ENCODE measurements at places on chromosomes 6 and 20. TPM values are rescaled to one million over a fixed set of nuclear protein-coding genes. Genes with fewer than 3 reads are reported as not detected.

DNA sequence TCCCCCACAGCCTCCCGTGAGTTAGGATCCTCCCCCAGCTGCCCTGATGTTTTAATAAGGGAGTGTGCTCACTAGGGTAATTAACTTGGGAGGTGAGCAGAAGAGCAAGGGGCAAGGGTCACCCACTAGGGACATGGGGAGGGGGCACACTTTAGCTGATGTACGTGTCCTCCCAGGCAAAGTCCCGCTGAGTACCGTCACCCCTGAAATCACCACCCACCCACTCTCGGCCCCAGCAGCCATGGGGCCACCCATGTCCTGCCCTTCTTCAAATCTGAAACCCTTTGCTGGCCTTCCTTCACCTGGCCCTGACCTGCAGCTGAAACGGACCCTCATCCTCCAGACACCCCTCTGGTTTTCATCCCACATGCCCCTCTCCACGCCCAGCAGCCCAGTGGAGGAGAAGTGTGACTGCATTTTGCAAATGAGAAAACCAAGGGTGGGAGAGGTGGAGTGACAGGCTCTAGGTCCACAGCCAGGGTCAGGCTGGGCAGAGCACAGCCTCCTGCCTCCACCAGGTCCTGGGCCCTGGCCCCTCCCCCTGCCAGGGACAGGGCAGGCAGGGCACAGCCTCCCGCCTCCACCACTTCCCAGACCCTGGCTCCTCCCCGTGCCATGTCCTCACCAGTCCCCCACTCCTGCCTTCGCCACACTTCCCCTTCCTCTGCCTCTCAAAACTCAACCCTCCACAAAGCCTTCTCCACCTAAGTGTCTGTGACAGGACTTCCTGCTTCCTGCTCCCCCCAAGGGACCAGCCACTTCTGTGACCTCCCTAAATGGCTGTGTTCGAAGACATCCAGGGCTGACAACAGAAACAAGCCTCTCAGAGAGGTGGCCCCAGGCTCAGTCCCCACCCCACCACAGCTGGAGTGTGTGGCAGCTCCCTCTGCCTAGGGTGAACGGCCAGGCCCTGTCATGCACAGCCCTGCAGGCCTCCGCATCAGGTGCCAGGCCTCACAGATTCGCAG lies 15.1 kb downstream of the ACSS1 start:
- DNase-seq, result no peak

- peak; percentile 27 for DNase-seq
These were observed 1028.3 kb upstream of the EYS start for GRCh38 chr6:66735106-66735890.

DNA sequence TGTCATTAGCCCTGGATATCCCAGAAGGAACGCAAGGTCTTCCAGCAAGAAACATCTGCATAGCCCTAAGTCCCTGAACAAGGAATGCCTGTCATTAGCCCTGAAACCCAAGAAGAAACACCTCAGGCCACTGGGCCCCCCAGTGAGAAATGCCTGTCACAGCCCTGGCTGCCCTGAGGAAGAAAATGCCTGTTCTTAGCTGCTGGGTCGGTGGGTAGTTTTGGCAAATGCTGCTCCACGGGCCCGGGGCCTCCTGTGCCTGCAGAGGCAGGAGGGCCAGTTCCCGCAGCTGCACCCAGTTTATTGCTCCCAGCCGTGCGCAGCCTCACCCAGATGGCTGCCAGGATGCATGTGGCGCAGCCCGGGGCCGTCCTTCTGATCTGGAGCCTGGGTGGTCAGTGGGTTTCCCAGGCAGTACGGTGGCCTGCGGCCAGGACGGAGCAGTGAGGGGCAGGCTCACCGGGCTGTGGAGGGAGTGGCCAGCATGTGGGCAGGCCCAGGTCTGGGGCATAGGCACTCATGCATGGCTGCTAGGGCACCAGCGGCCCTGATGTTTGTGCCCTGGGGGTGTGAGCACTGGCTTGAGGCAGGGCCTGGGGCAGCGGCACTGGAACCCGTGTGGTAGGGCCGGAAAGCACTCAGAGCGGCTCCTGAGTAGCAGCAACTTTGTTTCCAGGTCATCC lies 219.0 kb downstream of the ERMARD start:
- DNase-seq, result no peak

DNA sequence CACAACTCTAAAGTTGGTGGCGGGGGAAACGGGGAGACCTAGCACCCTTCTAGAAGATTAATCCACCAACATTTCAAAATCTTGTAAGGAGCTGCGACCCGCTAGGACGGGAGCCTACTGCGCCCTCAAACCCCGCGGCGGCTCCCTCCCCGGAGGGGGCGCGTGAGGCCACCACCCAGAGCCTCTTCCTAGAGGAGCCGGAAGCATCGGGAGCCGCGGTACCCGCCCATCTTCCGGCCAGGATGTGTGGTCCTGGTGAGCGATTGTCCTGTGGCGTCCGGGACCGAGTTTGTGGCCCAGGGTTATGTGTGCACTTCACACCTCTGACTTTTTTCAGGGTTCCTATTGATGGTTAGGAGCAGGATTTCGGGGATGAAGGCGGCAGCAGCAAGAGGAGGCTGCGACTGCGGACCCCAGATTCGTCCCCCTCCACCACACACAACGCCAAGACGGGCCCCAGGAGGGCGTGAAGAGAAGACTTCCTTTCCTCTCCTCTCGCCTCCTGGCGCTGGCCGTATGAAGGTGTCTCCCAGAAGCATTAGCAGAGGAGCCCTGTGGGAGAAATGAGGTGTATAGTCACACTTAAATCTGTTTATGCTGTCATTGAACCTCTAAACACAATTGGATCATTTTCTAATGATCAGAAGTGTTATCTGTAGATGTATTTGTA lies 10.7 kb downstream of the ZNF165 start:
- peak; percentile 22 for DNase-seq

DNA sequence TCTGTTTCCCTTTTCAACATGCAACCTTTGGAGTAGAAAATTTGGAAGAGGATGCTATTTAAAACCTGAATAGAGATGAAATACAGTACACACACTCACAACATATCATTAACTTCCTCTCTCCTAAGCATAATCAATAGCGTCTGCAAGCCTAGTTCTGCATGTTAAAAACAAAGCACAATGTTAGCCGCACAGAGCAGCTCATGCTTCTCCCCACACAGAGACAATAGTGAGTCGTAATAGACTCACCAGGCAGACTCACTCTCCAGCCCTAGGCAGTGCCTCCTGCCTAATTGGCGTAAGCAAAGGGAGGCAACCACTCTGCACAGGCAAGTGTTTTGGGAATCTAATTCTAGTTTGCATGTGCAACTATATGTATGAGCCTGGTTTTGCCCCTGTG lies 45.8 kb upstream of the ARID1B start:
- peak; percentile 74 for DNase-seq

- no peak for DNase-seq
These were observed 226.9 kb downstream of the CDC5L start for GRCh38 chr6:44614396-44614795.

GRCh38 chr20:37346236-37346534 lies 245 bp downstream of the SRC start:
- DNase-seq, result no peak

GRCh38 chr20:61280217-61280980 lies 28.3 kb downstream of the CDH4 start:
- DNase-seq, result no peak

GRCh38 chr20:35661053-35661452 lies 3.6 kb downstream of the CPNE1 start:
- DNase-seq, result no peak

GRCh38 chr20:50919567-50919966 lies 11.7 kb downstream of the ADNP start:
- DNase-seq, result peak; percentile 70

GRCh38 chr20:1777476-1777820 lies 117.8 kb upstream of the SIRPA start:
- DNase-seq, result no peak

DNA sequence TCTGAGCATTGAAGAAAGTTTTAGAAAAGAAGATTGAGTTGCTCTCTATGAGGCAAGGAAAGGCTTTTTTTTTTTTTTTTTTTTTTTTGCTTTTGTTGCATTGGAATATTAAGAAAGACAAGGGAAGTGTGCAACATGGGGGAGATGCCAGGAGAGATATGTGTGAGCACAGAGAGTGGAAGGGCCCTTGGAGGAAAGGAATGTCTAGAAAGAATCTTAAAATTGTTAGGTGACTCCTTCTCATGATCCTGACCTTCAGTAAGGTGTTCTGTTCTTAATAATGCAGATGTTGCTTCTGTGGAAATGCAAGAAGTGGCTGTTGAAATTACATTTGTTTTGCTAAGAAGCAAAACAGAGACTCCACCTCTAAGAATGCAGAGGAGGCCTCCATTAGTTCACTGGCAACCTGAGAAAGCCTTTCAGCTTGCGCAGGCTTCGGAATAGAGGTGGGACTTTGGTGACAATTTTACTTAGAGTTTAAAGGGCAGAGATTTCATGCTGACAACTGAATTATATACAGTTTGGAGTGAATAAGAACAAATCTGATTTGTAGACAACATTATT lies 118.0 kb upstream of the ASCC3 start:
- no peak for DNase-seq

- peak; percentile 51 for DNase-seq
These were observed 3.3 kb downstream of the PCIF1 start for GRCh38 chr20:45937765-45938164.

GRCh38 chr20:59577037-59577808 lies 27.1 kb upstream of the PHACTR3 start:
- no peak for DNase-seq

- DNase-seq, result no peak
These were observed 62.0 kb downstream of the HIVEP2 start for GRCh38 chr6:142883011-142883410.

GRCh38 chr6:105036351-105036750 lies 79.4 kb downstream of the LIN28B start:
- DNase-seq, result no peak

DNA sequence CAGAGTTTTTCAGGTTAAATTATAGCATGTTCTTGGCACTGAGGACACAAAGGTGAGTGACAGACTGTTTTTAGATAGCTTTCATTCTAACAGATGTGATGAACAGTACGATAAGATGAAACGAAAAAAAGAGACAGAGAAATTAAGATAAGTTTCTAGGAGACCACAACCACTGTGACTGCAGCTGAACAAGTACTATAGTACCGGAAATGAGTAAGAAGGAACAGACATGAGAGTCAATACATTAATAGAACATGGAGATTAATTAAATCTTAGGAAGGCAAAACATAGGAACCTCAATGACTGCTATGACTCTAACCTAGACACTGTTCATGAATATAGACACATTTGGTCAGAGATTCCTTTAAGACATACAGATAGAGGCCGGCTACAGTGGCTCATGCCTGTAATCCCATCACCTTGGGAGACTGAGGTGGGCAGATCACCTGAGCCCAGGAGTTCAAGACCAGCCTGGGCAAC lies 40.2 kb downstream of the HBS1L start:
- DNase-seq, result no peak

GRCh38 chr20:43948455-43948854 lies 33.8 kb downstream of the TOX2 start:
- no peak for DNase-seq

DNA sequence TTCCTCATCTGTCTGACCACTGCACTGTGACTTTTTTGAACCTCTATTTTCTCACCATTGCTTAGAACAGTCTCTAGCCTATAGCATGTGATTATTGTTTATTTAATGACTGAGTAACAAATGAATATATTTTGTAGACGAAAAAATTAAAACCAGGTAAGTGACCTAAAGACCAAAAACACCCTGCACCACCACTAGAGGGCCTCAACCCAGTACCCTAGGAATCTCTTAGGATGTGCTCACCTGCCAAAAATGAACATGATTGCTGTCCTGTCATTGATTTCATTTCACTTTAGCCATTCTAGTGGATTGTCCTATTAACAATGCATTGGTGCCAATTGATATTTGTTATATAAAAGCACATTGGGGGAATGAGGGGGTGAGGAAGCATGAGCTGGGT lies 199.1 kb downstream of the COL9A1 start:
- no peak for DNase-seq

GRCh38 chr6:40541556-40542174 lies 45.5 kb downstream of the LRFN2 start:
- no peak for DNase-seq

GRCh38 chr6:161918628-161919205 lies 644.9 kb upstream of the AGPAT4 start:
- no peak for DNase-seq

DNA sequence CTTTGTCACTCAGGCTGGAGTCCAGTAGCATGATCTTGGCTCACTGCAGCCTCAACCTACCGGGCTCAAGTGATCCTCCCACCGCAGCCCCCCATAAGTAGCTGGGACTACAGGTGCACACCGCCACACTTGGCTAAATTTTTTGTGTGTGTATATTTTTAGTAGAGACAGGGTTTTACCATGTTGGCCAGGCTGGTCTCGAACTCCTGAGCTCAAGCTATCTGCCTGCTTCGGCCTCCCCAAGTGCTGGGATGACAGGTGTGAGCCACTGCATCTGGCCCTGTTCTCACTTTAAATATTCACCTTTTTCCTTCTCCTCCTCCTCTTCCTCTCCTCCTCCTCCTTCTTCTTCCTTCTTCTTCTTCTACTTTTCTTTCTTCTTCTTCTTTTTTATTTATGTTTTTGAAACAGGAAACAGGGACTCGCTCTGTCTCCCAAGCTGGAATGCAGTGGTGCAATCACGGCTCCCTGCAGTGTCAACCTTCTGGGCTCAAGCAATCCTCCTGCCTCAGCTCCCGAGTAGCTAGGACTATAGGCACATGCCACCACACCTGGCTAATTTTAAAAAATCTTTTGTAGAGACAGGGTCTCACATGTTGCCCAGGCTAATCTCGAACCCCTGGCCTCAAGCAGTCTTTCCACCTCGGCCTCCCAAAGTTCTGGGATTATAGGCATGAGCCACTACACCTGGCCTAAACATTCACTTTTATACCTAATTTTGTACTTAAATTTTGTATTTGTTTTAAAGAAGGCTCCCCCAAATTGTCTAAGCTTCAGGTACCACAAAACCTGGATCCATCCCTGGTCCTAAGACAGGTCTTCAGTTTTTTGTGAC lies 47.2 kb upstream of the NCOA3 start:
- DNase-seq, result no peak

The ZSCAN26 gene
- total RNA-seq, result 21.6 TPM

The FAM83C gene
- total RNA-seq, result not detected

The WFDC6 gene
- not detected for total RNA-seq

The DSN1 gene
- 8.3 TPM for total RNA-seq

The CLIC5 gene
- not detected for total RNA-seq

The COL11A2 gene
- total RNA-seq, result 0.26 TPM

The SALL4 gene
- total RNA-seq, result 0.51 TPM

The TGM2 gene
- 58.6 TPM for total RNA-seq

The WFDC12 gene
- total RNA-seq, result not detected

The OPRL1 gene
- 2.6 TPM for total RNA-seq

The KCNQ5 gene
- total RNA-seq, result 4.9 TPM

The SLC22A7 gene
- not detected for total RNA-seq

The GSTA1 gene
- total RNA-seq, result under 0.01 TPM

The USP49 gene
- 1.8 TPM for total RNA-seq

The FERMT1 gene
- 3.3 TPM for total RNA-seq

Measured in fibroblast of lung (primary cell).